ENCODE measurements at places on chromosomes 3 and 15.

DNA sequence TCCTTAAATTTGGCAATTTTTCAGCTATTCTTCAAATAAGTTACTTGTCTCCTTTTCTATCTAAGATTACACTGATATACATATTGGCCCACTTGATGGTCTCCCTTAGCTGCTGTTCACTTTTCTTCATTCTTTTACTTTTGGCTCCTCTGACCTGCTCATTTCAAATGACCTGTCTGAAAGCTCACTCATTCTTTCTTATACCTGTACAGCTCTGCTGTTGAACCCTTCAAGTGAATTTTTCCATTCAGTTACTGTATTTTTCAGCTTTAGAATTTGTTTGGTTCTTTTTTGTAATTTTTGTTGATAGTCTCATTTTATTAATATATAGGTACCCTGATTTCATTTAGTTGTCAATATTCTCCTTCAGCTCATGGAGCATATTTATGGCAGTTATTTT lies 39.7 kb downstream of the MNS1 start:
- no peak for DNase-seq

- no peak for DNase-seq
Observed at GRCh38 chr3:51243924-51244323, 141.2 kb upstream of the MANF start.

- DNase-seq = peak; percentile 69
Observed at GRCh38 chr15:90002428-90002844, 1.3 kb downstream of the ZNF710 start.

DNA sequence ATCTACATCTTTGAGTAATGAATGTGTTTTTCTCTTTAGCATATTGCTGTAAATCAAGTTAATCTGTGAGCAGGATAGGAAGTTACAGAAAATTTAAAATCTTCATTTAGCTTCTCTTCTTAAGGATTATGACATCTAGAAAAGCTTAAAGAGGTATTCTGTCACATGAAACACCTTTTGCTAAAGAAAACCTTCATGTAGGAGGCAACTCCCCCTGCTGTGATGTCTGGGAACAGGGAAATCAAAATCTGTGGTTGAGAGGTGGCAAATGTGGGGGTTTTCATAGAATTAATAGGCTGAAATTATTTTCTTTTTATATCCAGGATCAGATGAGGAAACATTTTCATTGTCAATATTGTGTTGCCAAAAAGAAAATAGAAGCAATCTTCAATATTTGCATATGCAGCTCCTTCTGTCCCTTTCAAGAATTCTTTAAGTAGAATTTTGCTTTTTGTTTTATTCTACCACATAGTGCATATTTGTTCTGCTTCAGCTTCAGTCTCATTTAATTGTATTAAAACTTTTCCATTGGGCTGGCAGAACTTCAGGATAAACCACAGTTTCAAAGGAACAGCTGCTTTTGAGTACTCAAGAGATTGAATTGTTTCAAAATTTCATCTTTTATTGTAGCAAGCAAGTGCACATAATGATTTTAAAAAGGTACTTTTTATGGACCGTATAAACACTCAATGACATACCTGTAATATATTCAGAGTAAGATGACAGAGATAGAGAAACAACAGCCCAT lies 128.4 kb downstream of the RAP2B start:
- DNase-seq = no peak

DNA sequence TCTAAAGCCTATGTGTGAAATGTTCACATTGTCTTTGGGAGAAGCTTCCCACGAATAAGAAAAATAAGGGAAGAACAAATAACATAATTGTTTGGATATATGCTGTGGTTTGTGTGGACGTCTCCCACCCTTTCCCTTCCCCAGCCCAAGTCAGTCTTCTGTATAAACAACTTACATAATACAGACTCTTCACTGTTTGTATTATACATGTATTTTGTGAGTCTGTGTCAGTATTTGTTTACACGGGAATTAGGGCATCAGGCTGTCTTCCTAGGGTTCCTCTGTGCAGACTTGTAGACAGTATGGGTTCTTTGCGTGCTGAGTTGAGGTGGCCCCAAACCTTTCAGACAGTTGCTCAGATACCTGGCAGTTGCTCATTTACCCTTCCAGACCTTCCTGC lies 103.4 kb downstream of the IGF1R start:
- no peak for DNase-seq

DNA sequence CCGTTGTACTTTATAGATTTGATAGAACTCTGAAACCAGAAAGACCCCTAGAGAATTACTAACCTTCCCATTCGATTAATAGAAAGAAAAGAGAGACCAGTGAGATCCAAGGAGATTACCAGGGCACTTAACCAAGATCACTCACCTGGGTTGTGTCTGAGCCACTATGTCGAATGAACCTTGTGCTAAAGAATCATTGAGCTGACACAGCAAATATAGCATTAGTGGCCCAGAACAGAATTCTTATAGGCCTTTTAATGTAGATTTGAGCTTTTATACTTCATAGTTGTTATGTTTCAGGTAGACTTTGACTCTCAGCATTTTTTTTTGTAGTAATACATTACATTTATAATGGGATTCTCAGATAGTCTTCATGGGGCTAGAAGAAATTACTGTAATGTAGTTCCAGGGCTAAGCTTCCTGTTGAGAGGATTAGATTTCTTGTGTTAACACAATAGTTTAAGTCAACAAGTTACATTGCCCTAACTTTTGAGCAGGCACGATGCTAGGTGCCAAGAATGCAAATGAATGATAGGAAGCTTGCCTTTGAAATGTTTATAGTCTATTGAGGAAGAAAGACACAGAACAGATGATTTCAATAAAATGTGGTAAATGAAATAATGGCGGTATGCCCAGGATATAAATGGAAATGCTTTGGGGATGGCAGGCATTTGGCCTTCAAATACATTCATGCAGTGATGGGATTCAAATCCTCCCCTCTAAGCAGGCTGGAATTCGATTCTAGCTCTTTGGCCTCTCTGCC lies 24.4 kb upstream of the ABHD10 start:
- DNase-seq = no peak

DNA sequence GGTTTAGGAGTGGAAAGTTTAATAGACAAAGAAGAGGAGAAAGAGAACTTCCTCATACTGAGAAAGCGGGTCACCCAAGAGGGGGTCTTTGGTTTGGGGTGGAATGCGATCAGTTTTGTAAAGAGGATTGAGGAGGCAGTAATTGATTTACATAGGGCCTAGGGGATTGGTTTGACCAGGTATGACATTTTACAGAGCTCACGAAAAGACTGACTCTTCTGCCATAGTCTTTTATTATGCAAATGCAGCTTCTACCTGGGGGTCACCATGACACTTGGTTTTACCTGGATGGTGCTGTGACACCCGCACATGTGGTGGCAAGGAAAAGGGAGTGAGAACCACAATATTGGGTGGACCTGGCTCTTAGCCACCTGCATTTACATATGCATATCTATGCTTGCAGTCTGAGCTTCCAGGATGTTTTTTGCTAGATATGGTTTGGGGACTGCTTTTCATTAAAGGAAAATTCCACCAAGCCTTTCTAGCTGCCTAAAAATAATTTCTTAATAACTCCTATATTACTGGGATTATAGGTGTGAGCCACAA lies 6.9 kb upstream of the NME9 start:
- DNase-seq = no peak

- no peak for DNase-seq
Observed at GRCh38 chr3:189794518-189794917, 163.3 kb downstream of the TP63 start.

- DNase-seq = no peak
Observed at GRCh38 chr3:128402998-128403397, 63.7 kb downstream of the DNAJB8 start.

- DNase-seq = no peak
Observed at GRCh38 chr15:94236608-94237007, 5.2 kb downstream of the MCTP2 start.

DNA sequence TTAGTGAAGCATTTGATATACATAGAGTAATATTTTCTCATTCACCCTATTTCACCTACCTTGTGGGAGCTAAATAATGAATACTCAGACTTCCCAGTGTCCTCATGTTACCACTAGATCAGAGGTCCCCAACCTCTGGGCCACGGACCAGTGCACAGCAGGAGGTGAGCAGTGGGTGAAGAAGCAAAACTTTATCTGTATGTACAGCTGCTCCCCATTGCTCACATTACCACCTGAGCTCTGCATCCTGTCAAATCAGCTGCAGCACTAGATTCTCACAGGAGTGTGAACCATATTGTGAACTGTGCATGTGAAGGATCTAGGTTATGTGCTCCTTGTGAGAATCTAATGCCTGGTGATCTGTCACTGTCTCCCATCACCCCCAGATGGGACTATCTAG lies 79.4 kb downstream of the RETNLB start:
- no peak for DNase-seq

DNA sequence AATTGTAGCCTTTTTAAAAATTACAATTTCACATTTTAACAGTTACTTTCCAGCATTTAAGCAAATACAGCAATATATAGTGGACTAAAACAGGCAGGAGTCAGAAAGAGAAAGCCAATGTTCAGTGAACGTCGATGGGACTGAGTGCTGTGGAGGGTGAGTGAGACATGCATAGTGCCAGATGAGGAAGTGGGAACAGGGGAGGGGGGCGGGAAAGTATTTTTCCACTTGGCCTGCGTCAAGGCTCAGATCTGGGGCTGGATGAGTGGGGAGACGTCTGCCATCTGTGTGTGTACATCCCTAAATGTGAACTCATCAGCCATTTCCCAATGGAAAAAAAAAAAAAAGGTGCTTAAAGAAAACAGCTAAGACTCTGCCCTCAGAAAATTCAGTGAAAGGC lies 19.2 kb upstream of the RAD18 start:
- no peak for DNase-seq

GRCh38 chr3:168248383-168249204 lies 152.9 kb upstream of the GOLIM4 start:
- DNase-seq = peak; percentile 18

- DNase-seq = no peak
Observed at GRCh38 chr3:118932822-118933558, 101.7 kb downstream of the IGSF11 start.

DNA sequence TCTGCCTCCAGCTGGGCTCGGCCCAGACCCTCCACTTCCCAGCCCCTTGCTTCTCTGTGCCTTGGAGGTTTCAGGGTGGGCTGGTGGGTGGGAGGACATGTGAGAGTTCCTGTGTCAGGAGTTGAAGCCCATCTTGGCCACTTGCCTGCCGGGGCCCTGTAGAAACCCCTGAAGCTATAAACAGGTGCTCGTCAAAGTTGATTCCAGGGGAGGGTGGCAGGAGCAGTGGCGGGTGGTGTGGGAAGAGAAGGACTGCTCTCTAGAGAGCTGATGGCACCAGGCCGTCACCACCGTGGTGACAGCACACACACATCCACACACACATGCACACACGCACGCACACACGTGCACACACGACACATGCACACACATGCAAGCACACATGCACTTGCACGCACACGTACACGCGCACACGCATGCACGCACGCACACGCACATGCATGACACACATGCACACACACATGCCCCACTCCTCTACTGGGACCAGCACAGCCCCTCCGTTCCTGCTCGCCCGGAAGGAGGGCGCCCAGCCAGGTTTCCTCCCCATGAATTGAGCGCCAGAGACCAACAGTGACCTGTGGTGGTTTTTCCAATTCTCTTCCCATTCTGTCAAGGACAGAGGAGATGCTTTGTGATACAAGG lies 56.3 kb upstream of the CGNL1 start:
- DNase-seq = no peak

DNA sequence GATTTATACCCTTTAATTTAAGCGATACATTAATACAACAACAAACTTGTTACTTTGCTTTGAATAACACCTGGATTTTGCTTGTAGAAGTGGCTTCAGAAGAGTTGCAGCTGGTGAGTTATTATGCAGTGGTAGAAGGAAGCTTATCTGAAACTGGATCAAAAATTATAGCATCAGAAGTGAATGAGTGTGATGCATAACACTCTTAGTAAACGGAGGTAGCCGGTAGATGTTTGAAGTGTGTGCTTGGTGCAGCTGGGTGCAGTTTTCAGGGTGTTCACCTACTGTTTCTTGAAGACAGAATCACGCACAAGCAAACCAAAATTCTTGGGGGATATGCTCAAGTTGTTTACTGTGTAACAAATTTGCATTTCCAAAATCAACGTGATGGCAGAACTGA lies 103.1 kb downstream of the MITF start:
- no peak for DNase-seq

- DNase-seq = no peak
Observed at GRCh38 chr3:52846432-52846965, 11.7 kb upstream of the MUSTN1 start.

GRCh38 chr3:128355543-128355919 lies 111.2 kb downstream of the DNAJB8 start:
- no peak for DNase-seq

GRCh38 chr3:106529738-106530137 lies 660.9 kb upstream of the CBLB start:
- no peak for DNase-seq

DNA sequence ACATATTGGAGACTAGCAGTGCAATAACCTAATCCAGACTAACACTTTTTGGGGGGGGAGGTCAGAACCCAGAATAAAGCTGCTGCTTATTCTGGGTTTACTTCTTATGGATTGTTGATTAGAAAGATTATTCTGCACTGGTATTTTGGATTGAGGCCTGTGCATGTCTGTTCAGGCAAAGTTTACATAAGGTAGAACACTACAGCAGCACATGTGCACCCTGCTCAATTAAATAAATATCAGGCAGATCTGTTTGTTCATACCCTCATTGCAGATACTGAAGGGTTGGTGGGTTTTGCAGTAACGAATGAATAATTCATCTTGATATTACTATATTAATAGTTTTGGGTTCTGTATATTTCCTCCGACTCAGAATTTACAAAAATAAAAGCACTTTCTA lies 19.1 kb downstream of the ARIH1 start:
- DNase-seq = no peak

GRCh38 chr3:23991683-23992628 lies 46.9 kb downstream of the NR1D2 start:
- no peak for DNase-seq

DNA sequence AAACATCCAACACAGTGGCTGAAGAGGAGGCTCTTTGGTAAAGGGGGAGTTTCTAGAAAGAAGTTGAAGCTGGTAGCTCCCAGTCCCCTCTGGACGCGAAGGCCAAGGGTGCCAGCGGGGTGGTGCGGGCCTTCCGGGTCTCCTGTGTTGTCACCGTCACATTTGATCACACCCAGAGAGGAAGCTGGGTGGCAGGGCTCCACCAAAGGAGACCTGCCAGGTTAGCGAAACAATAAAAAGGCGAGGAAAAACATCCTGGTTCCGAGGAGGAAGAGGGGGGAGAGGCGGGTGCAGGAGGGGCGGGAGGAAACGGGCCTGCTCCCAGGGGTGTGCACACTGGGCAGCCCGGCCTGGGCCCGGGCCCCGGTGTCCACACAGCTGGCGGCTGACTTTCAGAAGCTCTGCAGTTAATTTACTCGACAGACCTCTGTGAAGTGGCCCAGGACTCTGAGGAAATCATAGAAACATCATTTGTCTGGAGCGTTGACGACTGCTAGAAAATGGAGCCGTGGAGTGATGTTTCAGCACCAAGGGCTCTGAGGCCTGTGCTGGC lies 12.1 kb downstream of the HEG1 start:
- DNase-seq = peak; percentile 75

DNA sequence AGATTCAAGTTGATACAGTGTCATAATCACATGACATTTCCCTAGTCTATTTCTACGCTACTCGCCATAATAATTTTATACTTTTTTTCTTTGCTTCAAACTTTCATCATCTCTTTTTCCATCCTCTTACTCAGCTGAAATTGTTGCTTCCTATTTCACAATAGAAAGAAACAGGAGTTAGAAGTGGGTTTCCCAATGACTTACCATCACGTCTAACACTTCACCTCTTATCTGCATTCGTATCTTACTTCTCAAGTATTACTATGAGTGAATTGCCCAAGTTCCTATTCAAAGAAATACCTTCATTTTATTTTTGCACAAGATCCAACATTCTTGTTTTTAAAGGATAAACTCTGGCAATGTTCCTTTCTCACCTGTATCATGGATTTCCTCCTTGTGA lies 1539.9 kb downstream of the SI start:
- no peak for DNase-seq
